Aorta (tissue), 5 donors: ENCODE measurements at places on chromosomes 4 and X. TPM values are rescaled to one million over a fixed set of nuclear protein-coding genes. Genes with fewer than 3 reads are reported as not detected.
A peak's percentile ranks its signal among the peaks of the same experiment; 100 is the strongest.

- H3K27me3 ChIP-seq: no peaks in the 10 kb centered on the region
- no peak overlapping the region for H3K4me3 ChIP-seq
- no peaks in the 10 kb centered on the region for H3K36me3 ChIP-seq
- no peaks in the 10 kb centered on the region for H3K4me1 ChIP-seq
- no peak for DNase-seq
Measured at GRCh38 chr4:116913451-116913850, 171.9 kb downstream of the TRAM1L1 start.

DNA sequence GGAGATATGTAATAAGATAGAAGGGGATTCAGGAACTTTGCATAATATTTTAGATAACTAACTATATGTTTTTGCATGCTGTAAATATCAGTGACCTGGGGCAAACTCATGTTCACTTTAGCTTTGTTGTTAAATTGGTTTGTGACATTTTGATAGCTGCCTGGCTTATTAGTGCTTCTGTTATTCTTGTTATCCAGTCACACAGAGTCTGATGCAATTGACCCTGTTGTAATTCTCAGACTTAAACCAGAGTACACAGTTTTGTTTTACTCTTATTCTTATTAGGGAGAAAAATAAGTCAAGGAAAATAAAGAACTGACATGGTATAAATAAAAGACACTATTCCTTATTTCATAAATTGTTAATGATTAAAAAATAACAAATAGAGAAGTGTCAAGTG is 516.7 kb upstream of the SLIT2 start:
- no peaks in the 10 kb centered on the region for H3K36me3 ChIP-seq
- no peak overlapping the region for H3K27ac ChIP-seq
- DNase-seq: no peak
- no peak overlapping the region for H3K4me3 ChIP-seq
- H3K4me1 ChIP-seq: no peaks in the 10 kb centered on the region

Gene MSX1
- total RNA-seq: 14.5 TPM

- H3K27me3 ChIP-seq: no peaks in the 10 kb centered on the region
- H3K4me1 ChIP-seq: no peaks in the 10 kb centered on the region
- H3K36me3 ChIP-seq: no peaks in the 10 kb centered on the region
- no peak overlapping the region for H3K4me3 ChIP-seq
Measured at GRCh38 chr4:123841447-123842121, 445.0 kb downstream of the SPRY1 start.

- no peak for DNase-seq
- H3K4me1 ChIP-seq: no peaks in the 10 kb centered on the region
- no peaks in the 10 kb centered on the region for H3K27me3 ChIP-seq
- H3K4me3 ChIP-seq: no peak overlapping the region
Measured at GRCh38 chr4:94636004-94636403, 121.8 kb upstream of the BMPR1B start.

DNA sequence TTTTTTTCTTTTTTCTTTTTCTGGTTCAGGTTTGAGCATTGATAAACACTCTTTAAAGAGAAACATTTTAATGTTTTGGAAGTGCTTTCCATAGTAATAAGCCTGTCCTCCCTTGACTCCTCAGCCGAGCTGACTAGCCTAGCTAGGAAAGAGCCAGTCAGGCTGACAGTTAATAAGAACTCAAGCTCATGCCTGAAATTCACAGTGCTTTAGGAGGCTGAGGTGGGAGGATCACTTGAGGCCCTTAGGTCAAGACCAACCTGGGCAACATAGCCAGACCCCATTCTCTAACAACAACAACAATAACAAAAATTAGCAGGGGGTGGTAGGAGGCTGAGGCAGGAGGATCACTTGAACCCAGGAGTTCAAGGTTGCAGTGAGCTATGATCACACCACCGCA is 53.4 kb upstream of the ZCCHC13 start:
- no peaks in the 10 kb centered on the region for H3K27me3 ChIP-seq
- no peaks in the 10 kb centered on the region for H3K36me3 ChIP-seq
- no peak overlapping the region for H3K4me3 ChIP-seq
- no peak for DNase-seq
- no peak overlapping the region for H3K27ac ChIP-seq
- H3K4me1 ChIP-seq: no peaks in the 10 kb centered on the region

- H3K27ac ChIP-seq: no peak overlapping the region
- H3K27me3 ChIP-seq: no peaks in the 10 kb centered on the region
- peaks cover 4% of the 10 kb centered on the region for H3K4me1 ChIP-seq
Measured at GRCh38 chr4:99723612-99724011, 66.0 kb upstream of the C4orf54 start.

DNA sequence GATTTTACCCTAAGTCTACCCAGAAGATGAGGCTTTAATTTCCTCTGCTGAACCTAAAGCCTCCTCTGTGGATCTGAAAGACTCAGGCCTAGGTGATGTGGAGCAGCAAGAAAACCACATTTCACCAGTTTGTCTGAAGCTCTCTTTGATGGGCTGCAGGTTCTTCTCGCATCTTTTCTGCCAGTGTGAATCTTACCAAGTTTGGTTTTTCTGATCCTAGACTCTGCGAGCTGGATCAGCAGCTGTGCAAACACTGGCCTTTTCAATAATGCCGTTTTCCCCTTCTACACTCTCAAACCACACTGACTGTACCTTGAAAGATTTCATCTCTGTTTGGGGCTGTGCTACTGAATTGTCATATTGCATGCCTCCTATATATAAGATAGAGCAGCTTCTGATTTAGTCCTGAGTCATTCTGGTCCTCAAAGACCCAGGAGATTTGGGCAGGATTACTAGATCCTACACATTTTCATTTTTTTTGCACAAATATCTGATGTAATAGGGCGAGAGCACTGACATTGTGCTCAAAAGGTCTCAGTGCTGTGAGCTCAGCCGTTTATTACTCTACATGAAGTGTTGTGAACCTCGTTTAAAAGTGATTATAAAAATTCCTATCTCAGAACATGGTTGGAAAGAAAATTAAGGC is 133.6 kb upstream of the FAM9C start:
- H3K36me3 ChIP-seq: no peaks in the 10 kb centered on the region
- DNase-seq: no peak
- no peak overlapping the region for H3K4me3 ChIP-seq
- no peak overlapping the region for H3K27ac ChIP-seq

DNA sequence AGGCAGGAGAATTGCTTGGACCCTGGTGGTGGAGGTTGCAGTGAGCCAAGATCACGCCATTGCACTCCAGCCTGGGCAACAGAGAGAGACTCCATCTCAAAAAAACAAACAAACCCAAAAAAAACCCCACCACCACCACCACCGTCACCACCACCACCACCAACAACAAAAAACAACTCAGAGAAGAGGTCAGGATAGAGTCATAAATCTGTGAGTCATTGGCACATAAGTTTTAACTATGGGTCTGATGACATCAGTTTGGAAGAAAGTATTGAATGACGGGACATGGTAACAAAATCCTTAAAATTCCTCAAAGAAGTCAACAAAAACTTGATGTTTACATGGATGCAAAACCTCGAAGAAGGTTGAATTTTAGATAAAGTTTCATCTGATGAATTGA is 288.0 kb upstream of the SFRP2 start:
- no peak for DNase-seq
- no peaks in the 10 kb centered on the region for H3K36me3 ChIP-seq
- no peaks in the 10 kb centered on the region for H3K27me3 ChIP-seq
- no peak overlapping the region for H3K4me3 ChIP-seq
- no peaks in the 10 kb centered on the region for H3K4me1 ChIP-seq
- H3K27ac ChIP-seq: no peak overlapping the region

- H3K36me3 ChIP-seq: no peaks in the 10 kb centered on the region
- no peak overlapping the region for H3K27ac ChIP-seq
- no peak overlapping the region for H3K4me3 ChIP-seq
- H3K4me1 ChIP-seq: no peaks in the 10 kb centered on the region
- no peaks in the 10 kb centered on the region for H3K27me3 ChIP-seq
Measured at GRCh38 chr4:80240976-80241375, 25.5 kb upstream of the FGF5 start.

- DNase-seq: peak; percentile 87
- no peaks in the 10 kb centered on the region for H3K27me3 ChIP-seq
- no peaks in the 10 kb centered on the region for H3K4me1 ChIP-seq
- H3K27ac ChIP-seq: no peak overlapping the region
- no peaks in the 10 kb centered on the region for H3K36me3 ChIP-seq
- H3K4me3 ChIP-seq: peak overlapping the region; percentile 67
Measured at GRCh38 chrX:11427453-11428071, 134.3 kb downstream of the AMELX start.

DNA sequence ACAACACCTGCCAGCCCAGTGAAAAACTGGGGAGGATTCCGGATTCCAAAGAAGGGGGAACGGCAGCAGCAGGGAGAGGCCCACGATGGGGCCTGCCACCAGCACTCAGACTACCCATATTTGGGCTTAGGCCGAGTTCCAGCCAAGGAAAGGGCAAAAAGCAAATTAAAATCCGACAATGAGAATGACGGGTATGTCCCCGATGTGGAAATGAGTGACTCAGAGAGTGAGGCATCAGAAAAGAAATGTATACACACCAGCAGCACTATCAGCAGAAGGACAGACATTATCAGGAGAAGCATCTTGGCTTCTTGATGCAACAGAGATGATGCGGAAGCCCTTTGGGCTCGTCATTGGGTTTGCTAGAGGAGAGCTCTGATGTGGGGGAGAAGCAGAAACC is 62.4 kb downstream of the JADE1 start:
- peaks cover 13% of the 10 kb centered on the region for H3K36me3 ChIP-seq
- DNase-seq: no peak
- H3K27ac ChIP-seq: no peak overlapping the region
- no peaks in the 10 kb centered on the region for H3K27me3 ChIP-seq
- no peak overlapping the region for H3K4me3 ChIP-seq

DNA sequence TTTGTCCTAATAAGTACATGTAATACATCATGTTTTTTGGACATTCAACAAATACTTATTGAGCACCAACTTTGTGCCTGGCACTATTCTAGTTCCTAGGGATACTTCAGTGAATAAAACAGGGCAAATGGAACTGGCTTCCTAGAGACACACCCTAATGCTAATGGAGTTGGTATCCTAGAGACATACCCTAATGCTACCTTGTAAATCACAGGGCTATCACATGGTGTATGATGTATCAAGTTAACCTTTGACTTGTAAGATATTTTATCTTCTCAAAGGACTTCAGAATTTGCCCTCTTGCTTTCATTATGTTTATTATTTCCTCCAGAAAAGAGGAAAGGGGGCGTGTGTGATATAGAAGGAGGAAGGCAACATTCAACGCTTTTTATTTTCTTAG is 10.1 kb downstream of the GK start:
- no peaks in the 10 kb centered on the region for H3K4me1 ChIP-seq
- H3K4me3 ChIP-seq: no peak overlapping the region
- DNase-seq: no peak
- H3K27ac ChIP-seq: no peak overlapping the region
- H3K36me3 ChIP-seq: no peaks in the 10 kb centered on the region

GRCh38 chr4:52950226-52950625 is 88.1 kb downstream of the RASL11B start:
- no peaks in the 10 kb centered on the region for H3K27me3 ChIP-seq
- H3K36me3 ChIP-seq: no peaks in the 10 kb centered on the region
- no peak overlapping the region for H3K27ac ChIP-seq
- no peak for DNase-seq

Gene PASD1
- not detected for total RNA-seq
